ENCODE measurements at places on chromosomes 2 and 18.

GRCh38 chr18:26089293-26090129, 902 bp downstream of the SS18 start:
- peak; percentile 84 for DNase-seq

DNA sequence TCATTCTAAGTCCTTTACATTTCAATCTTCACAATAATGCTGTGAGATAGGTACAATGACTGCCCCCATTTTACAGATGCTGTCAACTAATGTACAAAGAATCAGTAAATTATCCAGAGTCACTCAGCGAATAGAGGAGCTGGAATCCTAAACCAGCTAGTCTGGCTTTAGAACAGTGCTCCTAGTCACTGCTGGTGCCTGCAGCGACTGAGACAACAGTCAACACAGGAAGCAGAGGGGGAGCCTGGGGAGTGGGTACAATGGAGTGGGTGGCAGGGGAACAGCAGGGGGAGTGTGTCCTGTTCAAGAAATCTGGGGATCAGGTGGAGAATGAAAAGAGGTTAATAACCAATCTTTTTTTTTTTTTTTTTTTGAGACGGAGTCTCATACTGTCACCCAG, 37.3 kb downstream of the CCDC93 start:
- no peak for DNase-seq

GRCh38 chr2:98713332-98714015, 17.5 kb downstream of the MGAT4A start:
- DNase-seq = no peak

GRCh38 chr2:240589850-240590525, 3.5 kb downstream of the CAPN10 start:
- no peak for DNase-seq

DNA sequence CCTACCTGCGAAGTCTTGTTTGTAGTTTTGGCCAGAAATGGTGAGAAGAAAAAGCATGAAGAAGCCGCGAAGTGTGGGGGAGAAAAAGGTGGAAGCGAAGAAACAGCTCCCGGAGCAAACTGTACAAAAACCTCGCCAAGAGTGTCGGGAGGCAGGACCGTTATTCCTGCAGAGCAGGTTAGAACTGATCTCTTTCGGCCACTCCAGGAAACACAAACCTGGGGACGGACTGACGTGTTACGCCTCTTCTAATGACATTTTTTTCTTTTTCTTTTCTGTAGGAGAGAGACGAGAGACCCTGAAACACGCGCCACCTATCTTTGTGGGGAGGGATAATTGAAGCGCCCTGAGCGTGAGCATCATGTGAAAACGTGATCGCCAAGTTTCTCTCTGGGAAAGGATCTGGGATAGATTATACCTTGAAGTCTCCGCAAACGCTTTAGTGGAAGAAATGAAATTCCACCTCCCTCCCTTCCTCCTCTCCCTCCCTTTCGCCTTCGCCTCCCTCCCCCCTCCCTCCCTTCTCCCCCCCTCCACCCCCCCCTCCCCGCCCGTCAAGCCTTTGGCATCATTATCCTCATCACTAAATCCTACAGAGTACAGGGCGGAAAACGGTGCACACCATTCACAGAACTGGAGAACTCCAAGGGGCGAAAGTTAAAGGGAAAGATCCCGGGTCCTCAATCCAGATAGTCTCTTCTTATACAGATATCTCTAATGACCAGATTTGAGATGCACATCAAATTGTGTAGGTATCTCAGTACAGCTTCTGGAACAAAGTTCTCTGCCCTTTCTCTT, at the start of gene ZEB2:
ZEB2 (minus strand) TSS at position 186 of the 798 bp plus-strand sequence. CDS start 2,769 bp downstream, outside the sequence.
- peak; percentile 90 for DNase-seq

- DNase-seq = no peak
Measured at GRCh38 chr2:64504774-64505720, 19.1 kb upstream of the AFTPH start.

DNA sequence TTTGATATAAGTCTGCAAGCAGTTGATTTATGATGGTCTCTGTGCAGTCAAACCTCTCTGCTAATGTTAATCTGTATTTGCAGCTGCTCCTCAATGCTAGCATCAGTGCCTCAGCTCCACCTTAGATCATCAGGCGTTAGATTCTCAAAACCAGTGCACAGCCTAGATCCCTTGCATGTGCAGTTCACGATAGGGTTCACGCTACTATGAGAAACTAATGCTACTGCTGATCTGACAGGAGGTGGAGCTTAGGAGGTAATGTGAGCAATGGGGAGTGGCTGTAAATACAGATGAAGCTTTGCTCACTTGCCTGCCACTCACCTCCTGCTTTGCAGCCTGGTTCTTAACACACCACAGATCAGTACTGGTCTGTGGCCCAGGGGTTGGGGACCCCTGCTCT, 18.4 kb downstream of the RBKS start:
- DNase-seq = peak; percentile 71

DNA sequence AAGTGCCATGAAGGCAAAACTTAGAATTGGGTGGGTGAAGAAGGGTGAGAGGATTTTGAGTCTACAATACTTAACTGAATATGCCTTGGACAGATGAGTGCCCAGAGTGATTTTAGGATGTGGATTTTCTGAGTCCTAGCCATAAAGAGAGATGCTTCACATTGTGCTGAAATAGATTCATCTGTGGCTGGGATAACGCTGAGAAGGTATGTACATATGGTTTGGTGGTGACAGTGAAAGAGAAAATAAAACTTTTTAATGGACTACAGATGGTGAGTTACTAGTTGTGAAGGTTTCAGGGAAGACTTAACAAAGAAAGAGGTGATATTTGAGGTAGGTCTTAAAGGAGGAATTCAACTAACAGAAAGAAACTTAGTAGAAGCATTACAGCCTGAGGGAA, 265.8 kb downstream of the AKAIN1 start:
- no peak for DNase-seq

GRCh38 chr2:157046396-157046795, 211.1 kb upstream of the GALNT5 start:
- no peak for DNase-seq

DNA sequence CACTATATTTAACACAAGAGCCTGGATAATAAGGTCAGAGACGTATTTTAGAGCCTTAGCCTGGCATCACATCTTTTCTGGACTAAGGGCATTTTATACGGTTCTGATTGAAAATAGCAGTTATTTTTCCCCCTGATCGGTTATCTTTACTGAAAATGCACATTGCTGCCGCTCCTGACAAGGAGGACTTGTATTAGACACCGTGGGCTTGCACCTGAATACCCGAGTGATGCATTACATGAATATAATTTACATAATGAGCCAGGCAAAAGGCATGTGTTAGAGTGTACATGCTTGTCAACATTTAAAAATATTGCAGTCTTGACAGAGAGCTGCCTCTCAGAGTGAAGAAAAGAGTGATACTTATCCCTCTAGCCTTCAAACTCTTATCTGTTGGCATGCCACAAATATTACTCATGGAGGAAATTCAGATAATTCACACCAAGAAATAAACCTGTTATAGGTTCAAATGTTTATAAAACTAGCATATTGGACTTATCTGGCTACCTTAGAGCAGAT, 470.5 kb upstream of the ETAA1 start:
- no peak for DNase-seq

DNA sequence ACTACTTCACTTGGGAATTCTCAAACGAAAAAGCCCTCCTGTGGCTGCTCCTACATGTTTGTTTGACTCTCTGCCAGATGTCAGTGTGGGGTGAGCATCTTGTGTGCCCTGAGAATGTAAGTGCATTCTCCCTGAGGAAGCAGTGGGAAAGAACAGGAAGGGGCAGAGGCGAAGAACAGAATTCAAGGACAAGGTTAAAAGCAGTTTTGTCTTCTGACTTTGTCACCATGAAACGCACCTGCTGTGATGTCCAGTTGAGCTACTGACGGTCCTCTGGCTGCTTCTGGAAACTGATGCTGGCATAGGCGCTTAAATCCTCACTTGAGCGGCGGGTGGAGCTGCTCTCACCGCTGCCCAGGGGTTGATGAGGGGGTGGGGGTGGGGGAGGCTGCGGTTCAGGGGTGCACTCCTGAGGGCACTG, 4.9 kb downstream of the IRS1 start:
- no peak for DNase-seq

GRCh38 chr2:95383635-95384027, 18.9 kb upstream of the FAHD2A start:
- DNase-seq = no peak

DNA sequence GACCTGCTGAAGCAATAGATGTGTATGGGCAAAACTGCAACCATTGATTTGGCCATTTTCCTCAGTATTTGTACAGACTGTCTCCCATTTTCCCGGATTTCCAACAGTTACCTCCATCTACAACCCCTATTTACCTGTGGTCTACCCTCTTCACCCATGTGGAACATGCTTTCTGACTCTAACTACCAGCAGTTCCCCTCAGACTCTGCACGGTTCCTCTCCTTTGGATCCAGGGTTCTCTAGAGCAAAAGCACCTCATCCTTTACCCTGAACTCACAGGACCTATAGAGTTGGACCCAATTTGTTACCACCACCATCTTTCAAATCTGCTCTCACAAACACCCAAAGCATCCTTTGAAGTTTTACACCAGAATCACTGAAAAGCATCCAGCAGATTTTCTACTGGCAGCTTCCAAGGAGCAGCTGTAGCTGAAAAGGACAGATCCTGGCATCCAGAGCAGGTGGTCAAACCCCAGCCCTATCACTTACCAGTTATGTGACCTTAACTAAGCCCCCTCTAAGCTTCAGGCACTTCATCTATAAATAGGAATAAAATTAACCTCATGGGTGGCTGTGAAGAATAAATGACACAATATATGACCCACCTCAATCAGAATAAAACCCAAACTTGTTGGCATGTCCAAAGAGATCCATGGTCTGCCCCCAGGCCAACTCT, 15.3 kb downstream of the CYTIP start:
- DNase-seq = no peak

DNA sequence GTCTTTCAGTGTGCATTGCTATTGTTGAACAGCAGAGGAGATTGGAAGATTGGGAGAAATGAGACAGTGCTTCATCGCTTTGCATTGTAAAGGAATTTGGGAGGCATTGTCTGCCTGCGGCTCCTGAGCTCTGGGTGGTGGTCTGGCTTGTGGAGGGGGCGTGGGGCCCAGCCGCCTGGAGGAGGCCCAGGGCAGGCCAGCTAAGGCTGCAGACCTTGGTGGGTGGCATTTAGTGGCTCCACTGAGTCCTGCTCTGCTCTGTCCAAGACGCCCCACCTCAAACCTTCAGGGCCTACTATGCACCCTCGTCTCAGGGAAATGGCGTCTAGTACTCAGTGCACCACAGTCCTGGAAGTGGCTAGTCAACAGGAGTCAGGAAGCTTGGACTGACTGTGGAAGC, 5.7 kb upstream of the HS1BP3 start:
- DNase-seq = no peak

DNA sequence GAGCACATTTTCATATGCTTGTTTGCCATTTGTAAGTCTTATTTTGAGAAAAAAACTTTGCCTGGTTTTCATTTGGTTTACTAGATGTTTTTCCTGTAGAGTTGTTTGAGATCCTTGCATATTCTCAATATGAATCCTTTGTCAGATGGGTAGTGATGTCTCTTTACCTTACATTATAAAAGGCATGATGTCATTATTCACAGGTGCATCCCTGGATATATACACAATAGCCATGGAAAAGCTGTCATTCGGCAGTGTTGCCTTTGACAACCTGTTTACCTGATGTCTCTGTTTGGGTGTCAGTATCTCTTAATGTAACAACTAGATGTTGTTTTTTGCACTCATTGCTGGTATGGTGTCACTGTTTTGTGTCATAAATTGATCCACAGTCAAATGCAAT, 58.8 kb upstream of the MAL start:
- DNase-seq = no peak

- no peak for DNase-seq
Measured at GRCh38 chr2:233111427-233111826, 51.3 kb downstream of the INPP5D start.

DNA sequence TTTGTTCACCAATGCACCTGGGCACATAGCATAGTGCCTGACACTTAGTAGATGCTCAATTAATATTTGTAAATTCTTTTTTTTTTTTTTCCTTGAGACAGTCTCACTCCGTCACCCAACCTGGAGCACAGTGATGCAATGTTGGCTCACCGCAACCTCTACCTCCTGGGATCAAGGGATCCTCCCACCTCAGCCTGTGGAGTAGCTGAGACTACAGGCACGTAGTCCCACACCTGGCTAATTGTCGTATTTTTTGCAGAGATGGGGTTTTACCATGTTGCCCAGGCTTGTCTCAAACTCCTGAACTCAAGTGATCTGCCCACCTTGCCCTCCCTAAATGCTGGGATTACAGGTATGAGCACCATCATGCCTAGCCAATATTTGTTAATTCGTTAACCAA, 23.2 kb upstream of the LPIN2 start:
- no peak for DNase-seq

- DNase-seq = no peak
Measured at GRCh38 chr2:228197504-228197903, 16.0 kb upstream of the SPHKAP start.

GRCh38 chr2:119947535-119947934, 65.3 kb upstream of the EPB41L5 start:
- DNase-seq = no peak

DNA sequence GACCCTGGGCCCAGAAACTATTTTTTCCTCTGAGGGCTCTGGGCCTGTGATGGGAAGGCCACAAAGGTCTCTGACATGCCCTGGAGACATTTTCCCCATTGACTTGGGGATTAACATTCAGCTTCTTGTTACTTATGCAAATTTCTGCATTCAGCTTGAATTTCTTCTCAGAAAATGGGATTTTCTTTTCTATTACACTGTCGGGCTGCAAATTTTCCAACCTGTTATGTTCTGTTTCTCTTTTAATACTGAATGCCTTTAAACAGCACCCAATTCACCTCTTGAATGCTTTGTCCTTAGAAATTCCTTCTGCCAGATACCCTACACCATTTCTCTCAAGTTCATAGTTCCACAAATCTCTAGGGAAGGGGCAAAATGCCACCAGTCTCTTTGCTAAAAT, 241.0 kb downstream of the HNMT start:
- DNase-seq = no peak

DNA sequence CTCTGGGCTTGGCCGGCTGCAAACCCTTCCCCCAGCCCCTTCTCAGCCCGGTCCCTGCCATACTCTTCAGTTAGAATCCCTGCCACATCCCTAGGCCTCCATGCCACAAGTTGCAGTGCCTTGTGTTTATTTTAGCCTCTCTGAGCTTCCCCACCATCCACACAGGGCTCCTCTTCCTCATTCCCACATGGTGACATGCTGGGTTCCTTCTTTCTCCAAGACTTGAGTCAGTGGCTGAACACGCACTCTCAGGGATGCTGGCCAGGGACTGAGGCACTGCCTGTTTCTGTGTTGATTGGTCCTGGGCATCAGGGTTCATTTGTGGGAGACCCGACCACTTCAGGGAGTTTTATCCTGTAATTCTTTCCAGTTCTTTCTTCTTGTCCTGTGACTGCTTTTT, 56.3 kb downstream of the KCNS3 start:
- no peak for DNase-seq

Measured in erythroblast (primary cell).